ENCODE measurements at places on chromosomes 13 and 19. TPM values are rescaled to one million over a fixed set of nuclear protein-coding genes. Genes with fewer than 3 reads are reported as not detected.

DNA sequence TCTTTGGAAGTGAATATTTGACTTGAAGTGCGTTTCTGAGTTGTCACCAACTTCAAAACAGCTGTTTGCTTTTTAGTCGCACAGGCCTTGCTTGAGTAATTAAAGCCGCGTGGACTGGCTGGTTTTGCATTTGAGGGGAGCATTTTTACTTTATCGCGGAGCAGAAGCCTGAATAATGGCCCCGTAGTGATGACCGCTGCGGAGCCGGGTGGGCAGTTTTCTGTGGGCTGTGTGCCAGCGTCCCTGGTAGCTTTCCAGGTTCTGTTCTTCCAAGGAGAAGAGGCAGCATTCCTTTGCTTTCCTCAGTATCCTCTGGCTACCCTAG is 1.1 kb downstream of the NAA16 start:
- no peaks in the 10 kb centered on the region for H3K27me3 ChIP-seq
- DNase-seq: peak; percentile 67
- H3K4me3 ChIP-seq: peak overlapping the region; percentile 99
- H3K4me1 ChIP-seq: peaks cover 19% of the 10 kb centered on the region

- peak within 1 kb of the TSS; percentile 12 for H3K27ac ChIP-seq
- no peaks in the 10 kb centered on the region for H3K27me3 ChIP-seq
- peak; percentile 89 for DNase-seq
- peak within 1 kb of the TSS; percentile 55 for H3K4me3 ChIP-seq
Measured at GRCh38 chr13:46211483-46212351, at the start of gene LRRC63. Gene LRRC63, plus strand, starts transcription at chr13:46211928. Its CDS starts 1,107 bp downstream, at chr13:46213035.

- no peak overlapping the region for H3K4me3 ChIP-seq
- no peaks in the 10 kb centered on the region for H3K4me1 ChIP-seq
- no peaks in the 10 kb centered on the region for H3K27me3 ChIP-seq
Measured at GRCh38 chr13:22594041-22594440, 586.7 kb upstream of the SGCG start.

DNA sequence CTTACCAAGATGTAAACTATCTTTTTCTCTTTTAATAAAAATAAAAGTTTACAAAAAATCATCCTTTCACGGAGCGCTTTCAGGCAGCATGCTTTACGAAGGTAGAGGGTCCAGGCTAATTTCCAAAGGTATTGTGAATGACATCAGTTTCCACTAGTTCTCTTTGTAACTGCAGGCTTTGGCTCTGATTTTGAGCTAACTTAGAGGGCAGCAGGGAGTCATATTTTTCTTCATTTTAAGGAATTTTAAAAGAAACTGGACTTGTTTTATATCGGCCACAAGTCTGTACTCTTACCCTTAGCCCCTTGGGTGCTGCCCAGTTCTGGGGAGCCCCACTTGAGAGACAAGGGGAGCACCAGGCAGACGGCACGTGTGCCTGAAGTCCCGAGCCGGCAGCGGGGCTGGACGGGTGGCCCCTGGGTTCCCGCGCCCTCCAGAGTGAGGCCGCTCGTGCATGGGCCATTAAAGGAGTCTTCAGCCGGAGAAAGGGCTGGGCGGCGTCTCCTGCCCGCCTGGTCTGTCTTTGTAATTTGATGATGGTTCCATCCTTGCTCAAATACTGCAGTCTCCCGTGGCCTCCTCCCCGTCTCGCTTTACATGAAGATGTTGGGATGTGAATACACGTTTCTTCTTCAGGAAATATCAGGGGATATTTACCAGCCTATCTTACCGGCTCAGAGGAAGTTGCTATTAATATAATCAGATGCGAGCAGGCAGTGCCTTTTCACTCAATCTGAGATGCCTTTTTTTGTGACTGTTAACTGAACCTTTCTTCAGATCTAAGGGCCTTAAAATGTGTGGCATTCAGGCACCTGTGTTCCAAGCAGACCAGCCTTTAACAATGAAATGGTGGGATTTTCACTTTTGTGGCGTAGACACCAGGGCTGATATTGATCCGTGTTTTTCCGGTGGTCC is 67.4 kb downstream of the GGACT start:
- DNase-seq: no peak
- no peak overlapping the region for H3K4me3 ChIP-seq
- no peaks in the 10 kb centered on the region for H3K36me3 ChIP-seq
- no peak overlapping the region for H3K27ac ChIP-seq

- H3K36me3 ChIP-seq: no peaks in the 10 kb centered on the region
- no peak for DNase-seq
- no peaks in the 10 kb centered on the region for H3K4me1 ChIP-seq
- no peaks in the 10 kb centered on the region for H3K27me3 ChIP-seq
Measured at GRCh38 chr13:43757266-43757665, 29.5 kb downstream of the ENOX1 start.

The RGS9BP gene
- total RNA-seq: 2.4 TPM

- peak overlapping the region; percentile 84 for H3K4me3 ChIP-seq
- H3K4me1 ChIP-seq: peaks cover 53% of the 10 kb centered on the region
- H3K27ac ChIP-seq: peak overlapping the region; percentile 95
Measured at GRCh38 chr19:1252221-1252820, 3.9 kb downstream of the MIDN start.

DNA sequence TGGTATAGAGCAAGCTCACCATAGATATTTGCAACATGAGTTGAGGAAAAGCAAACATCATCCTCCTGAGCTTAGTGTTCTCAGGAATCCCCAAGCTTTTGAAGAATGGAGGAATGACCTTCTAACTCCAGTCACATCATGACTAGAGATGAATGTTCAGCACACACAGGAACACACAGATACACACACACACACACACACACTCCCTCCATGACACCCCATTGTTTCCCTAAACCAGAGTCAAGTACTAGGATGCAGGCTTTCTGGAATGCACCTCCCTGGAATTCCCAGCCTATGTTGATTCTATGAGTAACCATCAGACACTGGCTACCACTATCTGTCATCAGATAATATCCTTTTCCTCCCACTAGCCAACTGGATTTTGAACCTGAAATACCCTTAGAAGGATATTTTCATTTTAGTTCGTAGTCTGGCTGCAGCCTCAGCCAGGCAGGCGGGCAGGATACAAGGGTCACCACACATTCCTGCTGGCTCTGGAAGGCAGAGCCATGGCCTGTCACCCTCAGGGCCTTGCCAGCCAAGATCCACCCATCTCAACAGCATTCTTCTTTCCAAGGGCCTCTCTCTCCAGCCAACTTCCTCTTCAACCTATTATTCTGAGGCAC is 162.4 kb downstream of the FOXO1 start:
- no peak for DNase-seq
- no peak overlapping the region for H3K27ac ChIP-seq
- H3K4me1 ChIP-seq: no peaks in the 10 kb centered on the region
- H3K27me3 ChIP-seq: no peaks in the 10 kb centered on the region

DNA sequence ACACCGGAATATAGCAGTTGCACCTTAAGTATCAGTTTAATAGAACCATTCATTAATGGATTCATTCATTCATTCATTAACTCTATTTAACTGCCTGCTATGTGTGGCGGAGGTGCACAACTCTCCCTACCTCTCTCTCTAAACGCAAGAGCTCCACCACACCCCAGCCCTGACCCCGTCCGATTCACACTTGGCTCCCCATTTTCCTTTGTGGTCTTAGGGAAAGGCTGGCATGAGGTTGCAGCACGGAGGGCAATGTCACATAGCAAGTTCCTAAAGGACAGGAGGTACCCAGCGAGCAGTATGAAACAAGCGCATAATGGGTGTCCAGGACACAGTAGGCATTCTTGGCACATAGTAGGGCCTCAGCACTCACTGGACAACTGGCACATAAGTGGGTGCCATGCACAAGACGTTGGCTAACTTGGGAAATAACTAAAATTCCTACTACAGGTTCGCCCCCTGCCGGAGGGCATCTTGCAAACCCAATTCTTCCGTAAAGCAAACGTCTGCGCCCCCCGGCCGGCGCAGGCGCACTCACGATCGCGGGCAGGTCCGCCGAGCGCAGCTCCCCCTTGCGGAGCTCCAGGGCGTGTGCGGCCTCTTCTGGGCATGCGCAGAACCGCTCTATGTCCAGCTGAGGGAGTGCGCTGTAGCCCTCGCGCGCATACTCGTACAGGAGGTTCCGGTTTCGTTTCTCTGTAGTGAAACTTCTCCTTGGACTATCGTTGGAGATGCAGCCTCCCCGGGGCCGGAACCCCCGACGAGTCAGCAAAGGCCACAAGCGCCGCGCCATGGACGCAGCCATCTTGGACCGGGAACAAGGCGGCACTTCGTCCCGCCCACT is at the start of gene SARS2:
Gene SARS2 (minus strand): TSS at position 835 of the 847 bp plus-strand sequence. CDS start 27 bp downstream, at position 808.
- H3K27ac ChIP-seq: peak within 1 kb of the TSS; percentile 63
- H3K36me3 ChIP-seq: no peaks in the 10 kb centered on the region
- peak; percentile 94 for DNase-seq

The ADPRHL1 gene
- total RNA-seq: 6.6 TPM

DNA sequence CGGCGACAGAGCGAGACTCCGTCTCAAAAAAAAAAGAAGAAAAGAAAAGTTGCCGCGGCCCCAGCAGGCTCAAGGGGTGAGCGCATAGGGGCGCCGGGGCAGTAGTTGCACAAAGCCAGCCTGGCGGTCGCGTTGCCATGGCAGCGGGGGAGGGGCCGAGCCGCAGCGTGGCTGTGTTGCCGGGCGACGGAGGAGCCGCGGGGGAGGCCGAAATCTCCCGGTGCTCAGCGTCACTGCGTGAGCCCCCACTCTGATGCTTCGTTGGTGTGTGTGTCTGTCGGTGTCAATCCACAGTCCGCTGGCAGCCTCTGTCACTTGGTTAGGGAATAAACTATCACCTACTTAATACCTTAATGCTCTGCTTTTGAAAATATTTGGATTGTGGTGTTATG is 82.9 kb upstream of the C1QTNF9B start:
- no peaks in the 10 kb centered on the region for H3K4me1 ChIP-seq
- H3K27ac ChIP-seq: no peak overlapping the region
- H3K27me3 ChIP-seq: no peaks in the 10 kb centered on the region
- no peaks in the 10 kb centered on the region for H3K36me3 ChIP-seq
- peak; percentile 92 for DNase-seq

The RXFP2 gene
- 0.43 TPM for total RNA-seq

The PGPEP1 gene
- total RNA-seq: 16.2 TPM

GRCh38 chr19:33641956-33642498 is 20.3 kb downstream of the CHST8 start:
- no peaks in the 10 kb centered on the region for H3K27me3 ChIP-seq
- H3K27ac ChIP-seq: no peak overlapping the region
- DNase-seq: no peak
- H3K36me3 ChIP-seq: no peaks in the 10 kb centered on the region

The PRR20D gene
- 0.16 TPM for total RNA-seq

- H3K27ac ChIP-seq: peak overlapping the region; percentile 93
- H3K27me3 ChIP-seq: no peaks in the 10 kb centered on the region
- peaks cover 26% of the 10 kb centered on the region for H3K4me1 ChIP-seq
- no peaks in the 10 kb centered on the region for H3K36me3 ChIP-seq
- no peak overlapping the region for H3K4me3 ChIP-seq
Measured at GRCh38 chr19:48967346-48968178, 2.5 kb downstream of the FTL start.

DNA sequence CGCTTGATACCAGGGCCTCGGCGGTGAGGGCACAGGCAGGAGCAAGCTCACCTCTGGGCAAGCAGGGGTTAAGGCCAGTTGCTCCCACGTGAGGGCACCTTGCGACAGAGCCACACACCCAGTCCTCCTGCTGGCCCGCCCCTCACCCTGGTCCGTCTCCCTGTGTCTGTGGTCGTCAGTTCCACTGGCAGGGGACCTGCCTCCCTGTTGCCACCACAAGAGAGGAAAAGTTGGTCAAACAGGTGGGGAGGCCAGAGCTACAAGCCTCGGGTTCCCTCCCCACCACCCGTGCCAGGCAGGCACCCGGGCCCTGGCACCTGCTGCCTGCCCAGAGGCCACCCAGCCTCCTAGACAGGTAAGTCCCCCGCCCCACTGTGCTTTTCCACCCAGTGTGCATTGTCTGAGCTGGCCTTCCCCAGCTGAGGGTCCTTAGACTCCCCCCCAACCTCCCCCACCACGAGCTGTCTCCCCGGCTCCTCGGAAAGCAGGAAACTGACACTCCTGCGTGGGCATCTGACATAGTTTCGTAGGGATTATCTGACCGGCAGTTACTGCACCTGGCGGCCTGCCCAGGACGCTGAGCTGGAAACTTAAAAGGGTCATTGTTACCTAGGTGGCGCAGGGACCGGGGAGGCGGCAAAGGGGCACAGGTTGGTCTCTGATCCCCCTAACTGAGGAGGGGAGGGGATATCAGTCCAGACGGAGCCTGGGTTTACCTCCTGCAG is at the start of gene TJP3:
Gene TJP3 (plus strand): TSS at position 178 of the 725 bp plus-strand sequence. CDS start 20,049 bp downstream, outside the sequence.
- peaks cover 9% of the 10 kb centered on the region for H3K4me1 ChIP-seq
- no peaks in the 10 kb centered on the region for H3K27me3 ChIP-seq
- peak; percentile 86 for DNase-seq
- H3K27ac ChIP-seq: no peak within 1 kb of the TSS
- no peaks in the 10 kb centered on the region for H3K36me3 ChIP-seq
- H3K4me3 ChIP-seq: no peak within 1 kb of the TSS

- H3K4me1 ChIP-seq: peaks cover 34% of the 10 kb centered on the region
- H3K27me3 ChIP-seq: no peaks in the 10 kb centered on the region
- DNase-seq: peak; percentile 40
- H3K27ac ChIP-seq: peak overlapping the region; percentile 72
- no peak overlapping the region for H3K4me3 ChIP-seq
- H3K36me3 ChIP-seq: no peaks in the 10 kb centered on the region
Measured at GRCh38 chr19:13001502-13002165, 6.4 kb downstream of the NFIX start.

DNA sequence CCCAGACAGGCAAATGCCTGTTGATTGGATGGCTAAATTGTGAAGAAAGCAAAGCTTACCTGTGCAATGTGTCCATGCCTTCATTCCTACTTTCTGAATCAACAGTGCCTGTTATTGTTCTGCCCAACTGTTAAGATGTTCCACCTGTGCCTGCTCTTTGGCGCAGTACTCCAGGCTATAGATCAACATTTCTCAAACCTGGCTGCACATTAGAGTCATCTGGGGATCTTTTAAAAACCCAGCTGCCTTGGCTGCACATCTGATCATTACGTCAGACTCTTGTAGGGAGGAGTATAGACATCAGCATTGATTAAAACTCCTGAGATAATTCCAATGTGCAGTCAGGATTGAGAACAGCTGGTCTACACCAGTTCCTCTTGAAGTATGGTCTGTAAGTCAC is 16.2 kb upstream of the CPB2 start:
- no peaks in the 10 kb centered on the region for H3K27me3 ChIP-seq
- H3K36me3 ChIP-seq: no peaks in the 10 kb centered on the region
- no peak overlapping the region for H3K4me3 ChIP-seq
- H3K4me1 ChIP-seq: peaks cover 7% of the 10 kb centered on the region

The ZNF578 gene
- 18.0 TPM for total RNA-seq
